ENCODE measurements at places on chromosomes 5 and 9. TPM values are rescaled to one million over a fixed set of nuclear protein-coding genes. Genes with fewer than 3 reads are reported as not detected.

PCDHGC3 gene
- 62.5 TPM for total RNA-seq

GABRA6 gene
- total RNA-seq: not detected

ENHO gene
- total RNA-seq: not detected

PAIP1 gene
- total RNA-seq: 90.4 TPM

INSL4 gene
- total RNA-seq: not detected

ENTPD2 gene
- total RNA-seq: not detected

MYMK gene
- not detected for total RNA-seq

FOXD4L3 gene
- not detected for total RNA-seq

SCGB3A2 gene
- not detected for total RNA-seq

SLC6A18 gene
- not detected for total RNA-seq

ARL14EPL gene
- total RNA-seq: 2.3 TPM

IFNB1 gene
- not detected for total RNA-seq

PIP5K1B gene
- not detected for total RNA-seq

SURF4 gene
- total RNA-seq: 182 TPM

CD274 gene
- 4.6 TPM for total RNA-seq

DDX4 gene
- not detected for total RNA-seq

CKMT2 gene
- not detected for total RNA-seq

GCNT4 gene
- not detected for total RNA-seq

CNTNAP3B gene
- 53.8 TPM for total RNA-seq

SHISAL2B gene
- not detected for total RNA-seq

ORM2 gene
- not detected for total RNA-seq

ABO gene
- total RNA-seq: not detected

PLPP7 gene
- 8.4 TPM for total RNA-seq

CCDC112 gene
- 15.2 TPM for total RNA-seq

COL23A1 gene
- total RNA-seq: not detected

CFAP157 gene
- 0.30 TPM for total RNA-seq

Data from A375 (cell line).